ENCODE measurements at places on chromosomes 1 and 21.

DNA sequence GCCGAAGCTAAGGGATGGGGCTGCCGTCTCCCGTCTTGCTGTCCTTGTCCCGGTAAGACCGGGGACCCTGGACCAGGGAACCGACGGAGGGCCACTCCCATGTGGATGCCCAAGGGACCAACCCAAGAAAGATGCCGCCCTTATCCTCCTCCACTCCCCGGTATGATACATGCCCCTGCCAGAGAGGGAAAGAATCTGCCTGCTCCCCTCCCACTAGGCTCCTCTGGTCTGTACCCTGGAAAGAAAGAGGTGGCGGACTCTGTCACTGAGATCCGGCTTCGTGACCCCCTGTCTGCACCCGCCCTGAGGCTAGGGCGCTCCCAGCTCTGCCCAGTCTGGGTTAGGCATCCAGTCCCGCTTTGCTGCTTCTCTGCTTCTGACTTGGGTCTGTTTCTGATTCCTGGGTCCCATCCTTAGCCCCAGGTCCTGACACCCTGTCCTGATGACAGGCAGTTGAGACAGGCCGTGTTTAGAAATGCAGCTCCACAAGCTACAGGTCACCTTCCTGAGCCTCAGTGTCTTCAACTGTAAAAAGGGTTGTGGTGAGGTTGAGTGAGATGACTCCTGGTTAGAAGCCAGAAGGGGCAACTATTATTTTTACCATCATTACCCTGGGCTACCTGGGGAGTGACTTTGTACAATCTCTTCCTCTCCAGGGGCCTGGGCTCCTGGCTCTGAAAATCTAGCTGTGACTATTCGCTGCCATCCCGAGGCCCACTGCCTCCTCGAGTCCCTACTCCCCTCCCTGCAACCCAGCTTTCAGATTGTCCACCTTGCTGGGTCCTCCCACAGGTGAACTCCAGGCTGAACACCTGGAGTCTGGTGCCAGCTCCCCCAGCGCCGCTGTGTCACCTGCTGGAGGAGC lies 3.7 kb downstream of the MATN1 start:
- DNase-seq = no peak

DNA sequence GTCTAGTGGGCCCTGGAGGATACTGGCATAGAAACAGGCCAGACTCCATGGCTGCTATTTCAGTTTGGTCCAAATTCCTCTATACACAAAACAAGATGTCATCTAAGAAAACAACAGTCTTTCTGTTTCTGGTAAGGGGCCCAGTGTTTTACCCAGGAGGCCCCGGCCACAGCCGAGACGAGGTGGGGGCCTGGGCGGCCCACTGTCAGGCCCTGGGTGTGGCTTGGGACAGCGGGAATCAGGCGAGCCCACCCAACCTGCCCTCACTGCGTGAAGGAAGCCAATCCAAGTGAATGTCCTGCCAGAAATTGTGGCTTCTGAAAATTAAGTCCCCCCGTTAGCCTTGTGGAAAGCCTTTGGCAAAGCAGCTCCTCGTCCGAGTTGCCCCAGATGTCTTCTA lies 31.2 kb upstream of the GPR153 start:
- no peak for DNase-seq

- no peak for DNase-seq
Measured at GRCh38 chr1:222680080-222680479, 32.2 kb downstream of the AIDA start.

GRCh38 chr1:16724718-16725438 lies 15.4 kb upstream of the RNU1-4 start:
- DNase-seq = no peak

- no peak for DNase-seq
Measured at GRCh38 chr21:36010801-36011200, 49.5 kb downstream of the SETD4 start.

DNA sequence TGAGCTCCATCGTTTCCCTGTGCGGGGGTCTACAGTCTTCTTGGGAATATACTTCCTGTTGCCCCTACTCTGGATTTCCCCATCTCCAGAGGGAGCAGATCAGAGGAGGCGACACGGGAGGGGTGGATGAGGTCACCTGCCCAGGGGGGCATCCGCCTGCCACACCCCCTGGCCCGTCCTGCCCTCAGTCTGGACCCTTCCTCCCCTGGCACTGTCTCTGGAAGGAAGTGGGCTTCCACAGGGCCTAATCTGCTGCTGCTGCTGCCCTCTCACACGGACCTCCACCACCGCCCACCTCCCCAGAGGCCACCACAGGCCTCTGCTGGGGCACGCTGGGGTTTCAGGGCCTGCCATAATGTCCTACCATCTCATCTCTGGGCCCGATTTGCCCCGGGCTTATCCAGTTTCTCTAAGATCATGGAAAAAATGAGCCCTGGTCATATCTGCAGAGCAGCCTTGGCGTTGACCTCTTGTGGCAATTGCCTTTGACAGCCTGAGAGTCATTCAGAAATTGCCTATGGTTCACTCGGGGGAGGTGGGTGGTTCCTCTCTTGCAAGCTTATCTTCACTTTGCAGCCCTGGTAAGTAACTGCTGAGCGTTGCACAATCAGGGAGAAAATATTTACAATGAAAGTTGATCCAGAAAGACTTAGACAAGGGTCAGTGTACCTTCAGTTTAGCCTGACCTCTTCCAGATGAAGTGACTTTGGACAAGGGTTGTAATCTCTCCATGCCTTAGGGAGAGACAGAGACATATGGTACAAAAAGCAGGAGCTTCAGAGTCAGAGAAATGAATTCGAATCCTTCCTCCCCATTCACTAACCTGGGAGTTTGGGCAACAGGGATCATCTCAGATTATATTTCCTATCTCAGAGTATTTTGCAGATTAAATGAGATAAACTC lies 252.4 kb downstream of the TOMM20 start:
- DNase-seq = no peak

DNA sequence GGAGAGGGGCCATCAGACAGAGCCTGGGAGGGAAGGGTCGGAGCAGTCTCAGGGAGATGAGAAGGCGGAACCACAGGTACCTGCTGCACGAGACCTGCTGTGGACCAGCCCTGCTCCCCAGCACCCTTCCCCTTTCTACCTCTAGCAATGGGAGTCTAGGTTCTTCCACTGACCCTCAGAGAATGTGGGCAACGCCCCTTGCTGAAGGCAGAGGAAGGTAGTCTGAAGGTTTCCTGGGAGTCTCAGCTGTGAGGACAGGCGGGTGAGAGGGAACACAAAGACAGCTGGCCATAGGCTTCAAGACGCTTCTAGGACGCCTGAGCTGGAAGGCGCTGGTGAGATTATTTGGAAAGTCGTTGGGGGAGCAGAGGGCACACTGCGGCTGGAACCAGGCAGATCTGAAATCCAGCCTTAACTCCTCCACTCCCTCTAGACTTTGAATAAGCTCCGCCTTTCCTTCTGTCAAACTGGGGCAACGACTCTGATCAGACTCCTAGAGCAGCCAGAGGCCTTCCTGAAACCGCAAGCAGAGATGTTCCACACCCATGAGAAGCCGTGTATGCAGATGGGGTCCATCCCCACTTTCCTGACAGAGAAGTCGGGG lies 18.1 kb downstream of the SLC45A3 start:
- DNase-seq = no peak

GRCh38 chr21:26377111-26377694 lies 195.9 kb downstream of the CYYR1 start:
- DNase-seq = no peak

GRCh38 chr1:167093846-167094516 lies at the start of gene STYXL2:
Gene STYXL2, plus strand, starts transcription at chr1:167094075. Its CDS starts 775 bp downstream, at chr1:167094850.
- no peak for DNase-seq

DNA sequence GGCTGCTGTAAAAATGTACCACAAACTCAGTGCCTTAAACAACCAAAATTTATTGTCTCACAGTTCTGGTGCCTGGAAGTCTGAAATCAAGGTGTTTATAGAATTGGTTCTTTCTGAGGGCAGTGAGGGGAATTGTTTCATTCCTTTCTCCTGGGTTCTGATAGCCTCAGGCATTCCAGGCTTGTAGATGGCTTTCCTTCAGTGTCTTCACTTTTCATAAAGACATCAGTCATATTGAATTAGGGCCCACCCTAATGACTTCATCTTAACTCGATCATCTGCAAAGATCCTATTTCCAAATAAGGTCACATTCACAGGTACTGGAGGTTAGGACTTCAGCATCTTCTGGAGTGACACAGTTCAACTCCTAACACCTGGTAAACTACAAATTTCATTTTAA lies 15.0 kb downstream of the CDKN2C start:
- no peak for DNase-seq

GRCh38 chr1:235617808-235618207 lies 31.8 kb downstream of the GNG4 start:
- DNase-seq = no peak

DNA sequence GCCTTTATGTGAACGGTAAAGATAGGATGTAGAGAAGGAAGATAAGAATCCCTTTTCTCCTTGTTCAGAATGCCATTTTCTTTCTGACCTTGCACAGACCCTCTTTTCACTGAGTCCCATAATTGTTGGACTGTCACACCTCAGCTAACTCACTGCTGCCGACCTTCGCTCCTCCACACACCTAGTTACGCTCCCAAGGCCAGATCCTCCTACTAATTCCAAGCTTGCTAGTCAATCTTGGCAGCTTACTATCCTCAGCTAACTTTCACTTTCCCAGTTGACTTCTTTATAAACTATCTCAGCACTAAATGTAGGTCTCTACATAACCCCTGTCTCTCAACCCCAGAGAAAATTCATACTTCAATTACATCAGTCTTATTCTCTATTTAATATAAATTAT lies 471.8 kb upstream of the PRMT6 start:
- DNase-seq = no peak

DNA sequence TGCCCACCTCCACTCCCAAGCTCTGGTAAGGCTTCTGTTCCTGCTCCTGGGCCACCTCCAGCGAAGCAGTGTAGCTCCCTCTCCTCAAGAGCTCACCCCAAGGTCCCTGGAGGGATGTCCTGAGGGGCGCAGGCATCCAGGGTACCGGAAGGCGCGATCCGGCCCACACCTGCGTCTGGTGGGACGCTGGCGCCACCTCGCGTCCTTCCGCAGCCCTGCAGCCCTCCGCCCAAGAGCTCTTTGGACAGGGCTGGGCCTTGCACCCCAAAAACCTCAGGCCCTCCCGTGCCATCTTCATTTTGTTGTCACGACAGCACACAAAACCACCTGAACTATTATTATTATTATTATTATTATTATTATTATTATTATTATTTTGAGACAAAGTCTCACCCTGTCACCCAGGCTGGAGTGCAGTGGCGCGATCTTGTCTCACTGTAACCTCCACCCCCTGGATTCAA lies 49.2 kb upstream of the PAX7 start:
- no peak for DNase-seq

DNA sequence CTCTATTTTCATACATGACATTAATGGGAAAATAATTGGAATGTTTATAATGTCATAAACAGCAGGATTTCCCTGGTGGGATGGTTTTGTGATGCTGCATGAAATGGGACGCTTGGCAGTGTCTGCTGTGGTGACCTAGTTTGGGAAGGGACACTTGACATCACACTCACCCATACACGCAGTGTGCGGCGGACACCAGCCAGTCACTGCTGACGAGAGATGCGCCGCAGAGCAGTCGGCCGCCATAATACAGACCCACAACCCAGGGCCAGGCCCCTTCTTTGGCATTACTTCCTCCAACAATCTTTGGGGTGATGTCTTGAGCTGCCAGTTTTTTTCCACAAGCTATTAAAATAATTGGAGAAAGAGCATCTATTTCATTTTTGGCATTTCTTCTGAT lies 49.5 kb downstream of the CHODL start:
- DNase-seq = no peak

DNA sequence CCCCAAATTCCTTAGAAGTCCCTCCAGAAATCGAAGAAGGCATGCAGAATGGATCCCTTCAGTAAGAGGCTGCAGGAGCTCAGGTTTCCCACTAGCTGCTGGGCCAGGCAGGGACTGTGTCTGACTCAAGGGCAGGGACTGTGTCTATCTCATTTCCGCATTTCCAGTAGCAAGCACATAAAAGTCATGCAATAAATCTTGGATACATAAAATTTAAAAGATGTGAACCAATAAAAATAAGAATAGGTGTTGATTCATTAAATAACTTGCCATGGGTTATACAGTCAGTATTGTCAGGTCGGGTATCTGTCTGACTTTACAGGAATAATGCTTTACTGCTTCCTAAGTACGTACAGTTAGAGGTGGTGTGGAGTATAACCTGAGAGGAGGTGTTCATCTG lies 15.2 kb downstream of the PM20D1 start:
- no peak for DNase-seq

- DNase-seq = no peak
Measured at GRCh38 chr21:38525454-38525853, 27.2 kb upstream of the ERG start.

DNA sequence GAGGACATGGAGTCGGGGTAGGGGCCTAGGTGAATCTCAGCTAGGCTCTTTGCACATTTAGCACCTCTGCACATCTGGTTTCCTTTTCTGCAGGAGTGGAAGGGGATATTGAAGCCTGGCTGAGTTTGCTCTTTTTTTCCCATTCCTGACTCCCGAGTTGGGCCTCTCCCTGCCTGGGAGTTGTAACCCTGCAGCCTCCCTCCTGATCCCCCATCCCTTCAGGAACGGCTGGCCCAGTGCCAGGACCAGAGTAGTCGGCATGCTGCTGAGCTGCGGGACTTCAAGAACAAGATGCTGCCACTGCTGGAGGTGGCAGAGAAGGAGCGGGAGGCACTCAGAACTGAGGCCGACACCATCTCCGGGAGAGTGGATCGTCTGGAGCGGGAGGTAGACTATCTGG lies 836 bp downstream of the OLFML3 start:
- DNase-seq = no peak

DNA sequence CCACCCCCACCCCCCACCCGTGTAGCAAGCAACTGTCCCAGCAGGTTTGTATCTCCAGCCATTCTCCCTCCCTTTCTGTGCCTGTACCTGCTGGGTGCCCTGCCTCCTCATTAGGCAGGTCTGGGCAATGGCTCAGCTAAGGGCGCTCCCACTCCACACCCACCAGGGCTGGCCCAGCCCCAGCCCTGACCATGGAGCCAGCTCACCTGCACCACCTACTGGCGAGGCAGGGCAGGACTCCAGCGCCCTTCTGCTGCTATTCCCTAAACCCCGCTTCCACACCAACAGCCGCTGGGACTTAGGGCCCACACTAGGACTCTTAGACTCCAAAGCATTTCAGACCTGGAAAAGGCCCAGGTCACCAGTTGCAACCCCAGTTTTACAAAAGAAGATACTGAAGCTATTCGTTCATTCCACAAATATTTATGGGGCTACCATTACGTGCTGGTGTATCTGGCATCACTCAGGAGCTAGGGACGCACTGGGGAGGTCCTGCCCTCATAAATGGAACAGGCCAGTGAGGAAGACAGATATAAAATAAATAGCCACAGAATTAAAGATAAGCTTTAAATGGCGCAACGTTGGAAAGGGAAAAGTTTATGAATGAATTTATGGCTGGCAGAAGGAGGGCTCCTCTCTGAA lies 24.0 kb downstream of the PGLYRP3 start:
- DNase-seq = no peak

GRCh38 chr21:40074198-40074597 lies 207.0 kb downstream of the PCP4 start:
- DNase-seq = no peak

GRCh38 chr1:27912429-27912828 lies 22.4 kb upstream of the SMPDL3B start:
- no peak for DNase-seq
